ENCODE measurements at places on chromosomes 2 and 18. TPM values are rescaled to one million over a fixed set of nuclear protein-coding genes. Genes with fewer than 3 reads are reported as not detected.

Gene SIGLEC15
- not detected for total RNA-seq

Gene NT5C1B
- not detected for total RNA-seq

Gene TACR1
- 0.41 TPM for total RNA-seq

Gene CRYGC
- total RNA-seq: not detected

Gene SERPINB11
- total RNA-seq: 1.0 TPM

Gene C2orf80
- not detected for total RNA-seq

Gene PLEK
- 6.1 TPM for total RNA-seq

Measured in tongue (tissue), 3 donors.